ENCODE measurements at places on chromosomes 5 and 9. TPM values are rescaled to one million over a fixed set of nuclear protein-coding genes. Genes with fewer than 3 reads are reported as not detected.

The FAXDC2 gene
- total RNA-seq: 8.7 TPM

The MOB3B gene
- total RNA-seq: 27.4 TPM

The ENTPD8 gene
- total RNA-seq: not detected

The SLC34A1 gene
- 0.39 TPM for total RNA-seq

The SLC25A25 gene
- 5.5 TPM for total RNA-seq

The SGCD gene
- total RNA-seq: under 0.01 TPM

The SPINK13 gene
- total RNA-seq: not detected

The CCDC69 gene
- 28.7 TPM for total RNA-seq

The MLANA gene
- total RNA-seq: not detected

The OTP gene
- not detected for total RNA-seq

The GABRA1 gene
- not detected for total RNA-seq

The RAPGEF6 gene
- 15.3 TPM for total RNA-seq
